Left cardiac atrium (tissue), 4 donors: ENCODE measurements at places on chromosomes 3 and 15. TPM values are rescaled to one million over a fixed set of nuclear protein-coding genes. Genes with fewer than 3 reads are reported as not detected.

DNA sequence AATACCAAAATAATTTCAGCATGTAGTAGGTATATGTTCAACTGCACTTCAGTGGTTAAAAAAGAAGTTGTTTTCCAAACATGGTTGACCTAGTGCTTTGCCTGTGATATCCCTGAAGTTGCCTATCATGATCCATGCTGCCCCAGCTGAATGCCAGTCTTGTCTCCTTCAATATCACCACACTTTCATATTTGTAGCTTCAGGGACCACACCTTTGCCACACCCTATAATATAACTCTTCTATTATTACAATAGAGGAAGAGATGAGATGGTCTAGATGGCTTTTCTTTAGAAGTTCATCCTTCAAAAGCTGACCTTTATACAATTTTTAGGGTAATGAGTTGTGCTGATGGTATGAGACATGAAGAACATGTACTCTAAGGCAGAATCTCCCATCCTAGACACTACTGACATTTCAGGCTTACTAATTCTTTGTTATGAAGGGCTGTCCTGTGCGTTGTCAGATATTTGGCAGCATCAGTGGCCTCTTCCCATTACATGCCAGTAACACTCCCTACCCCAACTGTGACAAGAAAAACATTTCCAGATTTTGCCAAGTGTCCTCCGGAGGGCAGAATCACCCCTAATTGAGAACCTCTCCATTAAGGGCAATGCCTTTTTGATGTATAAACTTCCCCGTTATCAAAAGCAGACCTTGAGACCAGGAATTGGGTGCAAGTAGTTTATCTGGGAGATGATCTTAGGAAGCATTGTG lies 76.2 kb upstream of the PLCL2 start:
- no peak for DNase-seq

- DNase-seq: no peak
Measured at GRCh38 chr3:197959500-197959890, 522 bp upstream of the LMLN start.

DNA sequence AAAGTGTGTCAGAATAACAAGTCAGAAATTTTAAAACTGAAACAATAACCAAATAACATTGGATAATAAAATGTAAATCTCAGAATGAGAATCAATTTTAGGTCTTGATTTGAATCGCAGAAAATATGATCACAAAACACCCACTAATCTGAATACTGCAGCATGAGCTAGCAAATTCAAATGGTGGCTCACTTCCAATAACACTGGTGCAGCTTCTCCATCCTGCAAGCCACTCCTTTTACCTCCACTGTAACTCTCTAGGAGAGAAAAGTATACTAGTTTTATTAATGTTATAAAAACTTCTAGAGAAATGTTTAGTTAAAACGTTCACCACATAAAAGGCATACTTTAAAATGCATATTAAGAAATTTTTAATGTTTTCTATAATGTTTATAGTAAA lies 30.4 kb downstream of the UBE3A start:
- no peak for DNase-seq

- no peak for DNase-seq
Measured at GRCh38 chr3:22380253-22380652, 629.2 kb upstream of the ZNF385D start.

DNA sequence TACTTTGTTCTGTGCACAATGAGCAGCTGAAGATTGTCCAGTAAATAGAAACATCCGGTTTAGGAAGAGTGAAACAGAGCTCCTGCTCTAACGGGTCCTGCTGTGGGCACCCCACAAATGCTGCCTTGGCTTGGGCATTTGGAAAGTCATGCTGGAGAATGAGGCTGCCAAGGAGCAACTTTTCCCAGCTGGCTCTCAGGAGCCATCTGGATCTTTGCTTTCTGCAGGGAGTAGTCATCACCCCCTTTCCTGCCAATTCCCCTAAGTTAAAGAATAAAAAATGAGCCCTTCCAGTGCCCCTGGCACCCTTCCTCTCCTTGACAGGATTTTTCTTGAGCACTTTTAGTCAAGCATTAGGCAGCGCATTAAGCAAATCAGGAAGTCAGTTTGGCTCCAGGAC lies 90.0 kb downstream of the FAM43A start:
- no peak for DNase-seq

GRCh38 chr15:65868546-65869125 lies 655 bp upstream of the RAB11A start:
- DNase-seq: no peak

DNA sequence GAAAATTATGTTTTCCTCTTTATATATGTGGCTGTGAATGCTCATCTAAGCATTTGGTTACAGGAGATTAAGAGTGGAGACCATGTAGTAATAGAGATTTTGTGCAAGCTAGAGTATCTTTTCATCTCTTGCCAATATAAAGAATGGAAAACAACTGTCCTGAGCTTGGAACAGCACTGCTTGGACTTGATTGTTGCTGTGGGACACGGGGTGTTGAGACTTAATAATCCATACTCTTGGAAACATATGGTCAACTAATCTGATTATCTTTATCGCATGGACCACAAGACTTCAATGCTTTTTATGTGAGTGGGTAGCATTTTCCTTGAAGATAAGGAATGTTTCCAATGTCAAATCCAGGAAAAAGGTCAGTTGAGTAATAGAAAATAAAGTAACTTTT lies 806.3 kb downstream of the DIPK2A start:
- no peak for DNase-seq

DNA sequence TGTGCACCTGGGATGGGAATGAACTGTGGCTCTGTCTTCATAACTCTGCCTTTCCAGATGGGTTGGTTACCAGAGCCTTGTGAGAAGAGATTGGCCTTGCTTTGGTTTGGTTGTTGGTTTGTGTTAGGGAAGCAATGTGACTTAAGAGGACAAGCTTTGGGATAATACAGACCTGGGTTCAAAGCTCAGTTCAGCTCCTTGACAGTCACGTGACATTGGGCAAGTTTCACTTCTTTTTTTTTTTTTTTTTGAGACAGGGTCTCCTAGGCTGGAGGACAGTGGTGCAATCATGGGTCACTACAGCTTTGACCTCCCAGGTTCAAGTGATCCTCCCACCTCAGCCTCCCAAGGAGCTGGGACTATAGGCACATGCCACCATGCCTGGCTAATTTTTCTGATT lies 42.7 kb downstream of the CORO2B start:
- no peak for DNase-seq

- DNase-seq: no peak
Measured at GRCh38 chr3:10532939-10533736, 27.8 kb upstream of the ATP2B2 start.

The SLMAP gene
- total RNA-seq: 259 TPM
